ENCODE measurements at places on chromosomes 5 and 9.

DNA sequence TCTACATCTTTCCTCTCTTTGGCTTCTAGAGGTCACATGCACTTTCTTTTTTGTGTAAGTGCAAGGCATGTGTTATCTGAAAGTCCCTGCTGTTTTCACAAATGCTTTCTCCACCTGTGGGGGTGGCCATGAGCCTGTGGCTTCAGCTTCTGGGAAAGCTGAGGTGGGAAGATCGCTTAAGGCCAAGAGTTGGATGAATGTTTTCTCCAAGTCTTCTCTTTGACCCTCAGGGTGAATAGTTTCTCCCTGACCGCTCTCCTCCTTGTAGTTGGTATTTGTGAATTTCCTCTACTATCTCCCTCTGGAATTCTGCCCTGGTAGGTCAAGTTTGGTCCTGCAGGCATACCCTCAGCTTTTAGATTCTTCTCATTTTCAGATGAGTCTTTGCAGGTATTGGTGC lies 74.2 kb downstream of the UGCG start:
- DNase-seq: no peak

DNA sequence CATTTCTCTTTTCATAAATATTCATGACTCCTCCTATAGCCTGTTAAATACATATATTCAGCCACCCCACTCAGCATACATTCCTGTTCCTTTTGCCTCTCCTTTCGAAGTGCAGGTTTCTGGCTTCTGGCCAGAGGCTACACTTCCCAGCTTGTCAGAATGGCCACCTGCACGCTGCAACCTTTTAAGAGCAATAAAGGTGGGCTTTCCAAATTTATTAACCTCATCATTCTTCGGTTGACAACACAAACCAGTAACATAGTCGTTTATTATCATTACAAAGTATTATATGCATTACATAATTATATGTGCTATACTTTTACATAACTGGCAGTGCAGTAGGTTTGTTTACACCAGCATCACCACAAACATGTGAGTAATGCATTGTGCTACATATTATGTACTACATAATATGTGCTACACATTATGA lies 16.5 kb upstream of the TMEM171 start:
- no peak for DNase-seq

DNA sequence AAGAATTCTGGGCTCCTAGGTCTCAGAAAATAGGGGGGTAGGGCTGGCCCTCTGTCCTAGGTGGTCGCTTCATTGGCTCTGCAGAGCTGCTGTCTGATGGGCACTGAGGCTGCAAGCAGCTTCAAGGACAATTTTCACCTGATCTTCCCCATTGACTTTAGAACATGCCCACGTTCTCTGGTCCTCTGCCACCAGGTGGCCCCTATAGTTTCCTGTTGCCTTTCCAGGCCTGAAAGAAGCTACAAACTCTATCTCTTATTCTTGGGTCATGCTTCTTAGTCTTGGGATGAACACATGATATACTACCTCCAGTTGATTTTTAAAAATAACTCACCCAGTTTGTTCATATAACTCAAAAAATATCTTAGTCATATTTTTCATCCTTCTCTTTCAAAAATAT lies 26.3 kb downstream of the SPZ1 start:
- DNase-seq: peak; percentile 6

GRCh38 chr5:154214371-154215106 lies 24.0 kb downstream of the GALNT10 start:
- DNase-seq: no peak

DNA sequence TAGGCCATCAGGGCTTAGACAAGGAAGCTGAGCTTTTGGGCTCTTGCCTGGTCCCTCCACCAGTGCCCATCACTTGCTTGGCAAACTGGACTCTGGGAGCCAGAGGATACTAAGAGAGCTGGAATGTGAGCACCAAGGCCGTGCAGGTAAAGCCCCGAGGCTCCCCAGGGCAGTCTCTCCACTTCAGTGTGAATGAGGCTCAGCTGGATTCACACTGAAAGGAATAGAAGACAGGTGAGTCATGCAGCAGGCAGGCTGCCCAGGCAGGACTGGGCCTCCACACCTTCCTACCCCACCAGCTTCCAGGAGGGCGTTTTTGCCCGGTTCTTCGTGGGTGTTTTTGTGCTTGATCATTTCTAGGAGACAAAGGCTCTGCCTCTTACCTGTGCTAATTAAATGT lies 7.3 kb upstream of the CTSV start:
- DNase-seq: no peak

DNA sequence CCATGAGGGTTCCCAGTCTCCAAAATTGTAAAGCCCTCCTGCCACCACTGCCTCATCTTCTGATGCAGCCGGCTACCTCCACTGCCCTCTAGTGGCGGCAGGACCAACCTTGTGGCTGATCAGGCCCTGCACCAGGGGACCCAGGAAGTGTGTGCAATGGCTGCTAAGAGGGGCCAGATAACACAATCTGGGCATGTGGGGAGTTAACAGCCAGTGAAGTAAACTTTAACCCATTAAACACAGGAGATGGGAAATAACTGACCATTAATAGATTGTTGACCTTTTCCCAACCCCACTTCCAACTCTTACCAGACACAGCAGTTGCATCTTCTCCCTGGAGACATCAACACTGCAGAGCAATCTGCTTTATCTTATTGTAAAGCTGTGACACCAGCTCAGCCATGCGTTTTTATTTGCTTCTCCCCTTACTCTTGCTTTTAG lies 63.3 kb downstream of the FREM1 start:
- peak; percentile 30 for DNase-seq

DNA sequence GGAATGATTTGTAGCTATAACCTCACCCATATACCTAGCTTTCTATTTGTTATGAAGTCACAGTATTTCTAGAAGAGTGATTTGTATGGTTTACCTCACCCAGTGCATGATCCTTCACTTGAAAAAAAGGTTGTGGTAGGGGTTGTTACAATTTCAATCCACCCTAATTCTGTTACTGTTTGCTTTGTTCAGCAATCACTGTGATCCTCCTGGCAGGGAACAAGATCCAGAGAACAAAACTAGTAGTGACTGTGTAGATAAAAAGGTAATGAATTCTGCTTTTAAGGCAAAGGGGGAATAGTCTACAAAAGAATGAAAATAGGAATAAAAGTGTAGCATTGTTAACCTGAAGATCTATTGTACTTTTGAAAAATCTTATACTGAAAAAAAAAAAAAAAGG lies 191.3 kb upstream of the SH3GL2 start:
- no peak for DNase-seq

DNA sequence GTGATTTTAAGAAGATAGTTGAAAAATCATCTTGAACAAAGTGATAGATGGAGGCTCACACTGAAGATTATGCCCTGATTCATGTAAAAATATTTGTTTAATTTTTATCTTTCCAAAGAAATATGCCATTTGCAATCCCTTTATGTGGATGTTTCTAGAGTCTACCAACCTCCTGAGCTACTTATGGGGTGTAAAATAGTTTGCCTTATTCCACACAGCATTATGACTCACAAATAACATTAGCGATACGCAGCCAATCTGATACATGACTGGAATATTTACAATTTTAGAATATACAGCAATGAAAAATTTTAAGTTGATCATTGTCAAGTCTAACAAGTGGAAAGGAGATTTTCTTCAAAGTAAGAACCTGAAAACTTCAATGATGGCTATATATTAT lies 327.5 kb downstream of the EDIL3 start:
- no peak for DNase-seq

- peak; percentile 9 for DNase-seq
Observed at GRCh38 chr9:74770508-74771261, 117.0 kb downstream of the TRPM6 start.
